NCI-H187 treated with DMSO at 0.1 percent for 48 hours (cell line): ENCODE measurements at places on chromosomes 1 and 21.

DNA sequence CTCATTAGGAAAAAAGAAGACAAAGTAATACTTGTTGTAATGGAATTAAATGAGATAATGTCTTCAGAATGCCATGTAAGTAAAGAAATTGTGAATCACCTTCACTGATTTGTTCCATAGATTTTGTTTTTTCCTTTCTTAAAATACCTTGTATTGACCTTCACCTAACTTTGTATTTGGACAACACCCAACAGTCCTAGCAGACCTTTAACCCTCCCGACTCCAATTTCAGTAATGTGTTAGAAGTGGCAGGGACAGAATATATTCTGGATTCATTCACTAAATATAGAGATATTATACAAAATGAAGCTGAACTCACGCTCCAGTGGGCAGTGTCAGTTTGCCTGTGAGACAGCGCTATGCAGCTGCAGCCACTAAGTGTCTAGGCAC is 57.9 kb downstream of the UCK2 start:
- DNase-seq, result no peak

- peak; percentile 74 for DNase-seq
These were observed 30.0 kb upstream of the S100A7 start for GRCh38 chr1:153490272-153491051.

- no peak for DNase-seq
These were observed 43.7 kb downstream of the AKT3 start for GRCh38 chr1:243806310-243806709.

GRCh38 chr21:33747420-33747819 is 105.1 kb downstream of the ITSN1 start:
- DNase-seq, result no peak

DNA sequence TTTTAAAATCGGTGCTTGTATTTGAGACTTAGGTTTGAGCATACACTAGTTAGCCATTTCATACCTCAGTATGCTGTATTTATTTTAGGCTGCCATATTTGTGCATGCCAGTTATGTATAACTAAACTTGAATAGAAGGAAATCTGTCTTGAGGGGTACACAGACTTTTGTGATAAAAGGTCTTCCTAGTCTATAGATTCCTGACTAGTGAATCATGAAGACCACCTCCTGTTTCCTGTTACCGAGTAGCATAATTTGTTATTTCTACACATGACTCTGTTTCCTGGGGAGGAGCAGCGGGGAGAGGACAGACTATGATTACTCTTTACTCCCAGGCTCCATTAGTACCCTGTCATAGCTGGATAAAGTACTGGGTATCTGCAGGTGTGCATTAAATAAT is 316.8 kb upstream of the SNX7 start:
- no peak for DNase-seq

DNA sequence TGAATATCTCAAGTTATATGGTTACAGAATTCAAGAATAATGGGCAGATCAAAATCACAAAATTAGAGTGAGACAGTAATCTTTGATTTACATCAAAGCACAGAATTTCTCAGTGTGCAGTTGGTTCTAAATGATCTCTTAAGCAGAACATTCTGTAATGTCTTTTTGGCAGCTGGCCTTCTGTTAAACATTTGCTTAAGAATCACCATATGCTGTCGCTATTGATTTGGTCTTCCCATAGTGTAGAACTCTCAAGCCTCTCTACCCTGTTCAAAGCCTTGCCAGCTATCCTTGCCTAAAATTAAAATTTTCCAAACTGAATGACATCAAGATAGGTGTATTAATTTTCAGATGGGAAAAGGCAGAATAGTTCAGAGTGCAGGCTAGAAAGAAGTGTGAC is 38.9 kb upstream of the ERO1B start:
- no peak for DNase-seq

DNA sequence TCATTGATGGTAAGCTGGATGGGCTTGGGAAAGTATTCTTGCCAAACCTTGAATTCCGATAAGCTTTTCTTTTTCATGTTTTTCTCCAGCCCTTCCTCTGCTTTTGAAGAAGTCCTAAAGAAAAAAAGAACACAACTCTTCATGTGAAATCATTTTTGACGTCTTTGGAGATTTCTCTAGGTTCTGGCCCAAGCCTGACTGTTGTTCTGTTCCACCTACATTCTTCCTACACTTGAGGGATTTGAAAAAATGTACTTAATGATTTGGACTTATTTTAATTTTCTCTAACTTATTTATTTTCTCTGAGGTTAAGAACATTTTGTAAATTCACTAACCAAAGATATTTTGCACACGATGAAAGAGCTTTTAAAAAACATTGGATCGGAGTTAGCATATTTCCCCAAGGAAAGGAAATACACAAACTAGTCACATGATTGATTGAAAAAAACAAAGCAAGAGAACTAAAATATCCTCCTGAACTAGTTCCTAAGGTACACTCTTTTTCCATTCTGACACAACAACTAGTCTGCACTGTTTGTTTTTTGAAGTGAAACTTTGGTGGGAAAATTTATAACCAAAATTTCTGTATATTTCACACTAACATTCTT is 82.3 kb downstream of the LTN1 start:
- no peak for DNase-seq
